ENCODE measurements at places on chromosomes 3 and 15. TPM values are rescaled to one million over a fixed set of nuclear protein-coding genes. Genes with fewer than 3 reads are reported as not detected.

C3orf22 gene
- not detected for total RNA-seq

GXYLT2 gene
- 0.09 TPM for total RNA-seq

RAB5A gene
- total RNA-seq: 110 TPM

GCSAM gene
- total RNA-seq: not detected

ERICH6 gene
- total RNA-seq: not detected

SNTN gene
- total RNA-seq: not detected

DNAH12 gene
- under 0.01 TPM for total RNA-seq

CACNA2D3 gene
- not detected for total RNA-seq

GNAI2 gene
- 624 TPM for total RNA-seq

FSIP1 gene
- 0.85 TPM for total RNA-seq

RBP2 gene
- not detected for total RNA-seq

SNRPN gene
- total RNA-seq: 120 TPM

AHSG gene
- total RNA-seq: not detected

GABRB3 gene
- 0.28 TPM for total RNA-seq

BBX gene
- 80.0 TPM for total RNA-seq

ARGFX gene
- total RNA-seq: not detected

GABRA5 gene
- not detected for total RNA-seq

MAP1A gene
- 0.34 TPM for total RNA-seq

DCUN1D1 gene
- 34.0 TPM for total RNA-seq

MEGF11 gene
- not detected for total RNA-seq

SAMD7 gene
- total RNA-seq: not detected

CACNA1D gene
- total RNA-seq: not detected

RTP4 gene
- total RNA-seq: 3.1 TPM

IGDCC3 gene
- total RNA-seq: not detected

MYO5C gene
- 44.2 TPM for total RNA-seq

HESX1 gene
- 0.34 TPM for total RNA-seq

TAGLN3 gene
- 0.19 TPM for total RNA-seq

ALDH1L1 gene
- total RNA-seq: not detected

NT5DC2 gene
- total RNA-seq: 81.1 TPM

KPNA1 gene
- total RNA-seq: 36.4 TPM

TJP1 gene
- total RNA-seq: 122 TPM

TRH gene
- total RNA-seq: not detected

DAZL gene
- total RNA-seq: not detected

GOLGA6L10 gene
- total RNA-seq: 0.65 TPM

TF gene
- 0.85 TPM for total RNA-seq

GOLGA8R gene
- 1.0 TPM for total RNA-seq

USP19 gene
- 50.2 TPM for total RNA-seq

SPINK8 gene
- total RNA-seq: not detected

TTLL13 gene
- total RNA-seq: 0.09 TPM

WNT5A gene
- total RNA-seq: 2.0 TPM
